ENCODE measurements at places on chromosomes 7 and 10.

- DNase-seq: no peak
Measured at GRCh38 chr10:42988517-42989395, 88.1 kb upstream of the RET start.

GRCh38 chr7:128030654-128031611 lies at the start of gene LRRC4:
Gene LRRC4, minus strand, starts transcription at chr7:128031437. Its CDS starts 797 bp downstream, at chr7:128030640.
- no peak for DNase-seq

DNA sequence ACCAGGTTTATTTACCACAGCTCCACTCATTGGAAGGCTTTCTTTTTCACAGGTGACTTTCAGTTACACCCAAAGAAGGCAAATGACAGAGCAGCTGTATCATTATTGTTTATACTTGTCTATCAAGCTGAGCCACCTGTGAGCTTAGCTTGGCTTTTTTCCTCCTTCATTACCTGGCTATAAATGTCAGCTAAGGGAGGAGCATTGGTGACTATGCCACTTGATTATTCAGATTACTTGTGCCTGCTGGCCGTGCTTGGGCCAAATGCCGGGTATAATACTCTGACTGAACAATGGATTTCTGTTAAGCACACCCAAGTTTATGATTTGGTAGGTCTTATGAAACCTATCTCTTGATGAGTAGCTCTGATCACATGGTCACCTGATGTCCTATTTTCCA lies 9.9 kb upstream of the GNAT3 start:
- DNase-seq: no peak

DNA sequence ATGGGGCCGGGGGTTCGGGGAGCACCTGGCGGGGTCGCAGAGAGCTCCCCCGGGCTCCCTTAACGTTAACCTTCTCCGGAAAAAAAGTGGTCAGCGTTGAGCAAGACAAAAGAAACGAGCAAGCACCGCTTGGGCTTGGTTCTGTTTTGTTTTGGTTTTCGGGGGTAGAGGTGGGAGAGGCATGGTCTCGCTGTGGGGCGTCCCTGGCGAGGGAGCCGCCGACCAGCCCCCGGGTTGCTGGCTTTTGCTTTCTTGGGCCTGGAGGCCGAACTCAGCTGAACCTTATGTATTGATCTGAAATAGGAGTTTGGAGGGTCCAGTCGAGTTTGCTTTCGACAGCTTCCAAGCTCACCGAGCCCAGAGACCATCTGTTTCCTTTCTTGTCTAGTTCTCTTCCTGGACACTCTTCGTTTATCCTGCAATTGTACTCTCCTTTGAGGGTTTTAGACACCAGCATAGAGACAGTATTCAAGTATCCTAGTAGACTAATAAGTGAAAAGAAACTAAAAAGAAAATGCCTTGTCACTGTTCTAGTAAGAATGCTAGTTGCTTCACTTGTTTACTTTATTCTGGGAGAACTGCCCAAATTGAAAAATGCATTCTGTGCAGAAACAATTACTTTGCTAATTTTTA lies 980 bp downstream of the FHIP2A start:
- peak; percentile 35 for DNase-seq

DNA sequence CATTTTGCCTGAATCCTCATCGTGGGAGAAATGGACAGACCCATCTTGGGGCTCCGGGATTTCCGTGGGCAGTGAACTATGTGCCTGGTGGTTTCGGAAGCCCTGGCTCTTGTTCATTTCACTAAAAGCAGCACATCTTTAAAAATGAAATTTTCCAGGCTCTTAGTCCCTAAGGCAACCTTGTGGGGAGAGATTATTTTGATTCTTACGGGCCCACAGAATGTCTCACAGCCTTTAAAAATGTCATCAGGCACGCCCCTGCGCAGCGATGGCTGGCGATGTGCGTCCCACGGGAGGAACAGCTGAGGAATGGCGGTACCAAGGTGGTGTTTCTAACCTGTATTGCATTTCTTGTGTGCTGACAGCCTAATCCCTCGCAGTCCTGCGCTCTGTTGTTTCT lies 189.7 kb downstream of the CCDC3 start:
- DNase-seq: no peak

GRCh38 chr10:50610368-50610767 lies 13.4 kb downstream of the SGMS1 start:
- peak; percentile 56 for DNase-seq

GRCh38 chr10:27223964-27224363 lies 16.6 kb downstream of the ACBD5 start:
- peak; percentile 55 for DNase-seq

DNA sequence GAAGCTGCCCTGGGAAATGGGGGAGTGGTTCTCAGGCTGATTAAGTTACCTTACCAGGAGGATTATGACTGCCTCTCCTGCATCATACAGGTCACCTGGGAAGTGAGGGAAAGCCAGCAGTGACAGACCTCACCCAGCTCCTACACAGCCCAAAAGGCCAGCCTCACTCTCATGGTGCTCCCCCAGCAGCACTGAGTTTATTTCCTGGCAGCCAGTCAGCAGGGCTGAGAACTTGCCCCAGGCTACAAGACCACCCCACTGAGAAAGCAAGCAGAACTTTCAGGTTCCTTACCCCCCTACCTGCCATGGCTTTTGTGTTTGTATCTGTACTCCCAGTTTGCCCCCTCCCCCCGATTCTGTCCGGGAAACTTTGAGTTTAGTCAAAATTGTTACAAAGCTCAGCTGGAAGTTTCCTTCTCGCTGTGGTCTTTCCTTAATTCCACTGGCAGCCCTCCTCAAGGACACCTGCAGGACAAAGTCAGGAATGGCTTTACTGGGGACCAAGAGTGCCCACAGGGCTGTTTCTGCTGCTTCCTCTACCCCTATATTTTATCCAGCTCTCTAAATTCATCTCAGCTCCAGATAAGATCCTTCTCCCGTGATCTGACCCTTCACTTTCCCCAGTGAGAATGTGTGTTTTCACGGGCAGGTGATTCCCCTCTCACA lies 649.8 kb upstream of the MBL2 start:
- DNase-seq: no peak

GRCh38 chr10:452512-453426 lies 236.7 kb downstream of the DIP2C start:
- DNase-seq: no peak

DNA sequence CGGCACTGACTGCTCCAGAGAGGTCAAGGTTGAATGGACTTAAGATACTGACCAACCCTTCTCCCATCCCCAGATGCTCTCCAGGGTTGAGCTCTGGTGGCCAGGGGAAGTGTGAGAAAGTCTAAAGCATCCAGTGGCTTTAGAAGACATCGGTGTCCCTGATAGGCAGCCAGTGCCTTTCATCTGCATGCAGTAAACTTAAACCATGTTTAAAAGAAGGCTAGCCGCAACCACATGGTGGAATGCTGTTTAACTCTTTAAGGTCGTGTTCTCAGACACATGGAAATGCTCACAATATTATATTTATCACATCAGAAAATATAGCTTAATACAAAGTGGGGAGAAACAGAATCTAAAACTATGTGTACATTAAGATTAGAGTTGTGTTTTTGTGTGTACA lies 137.0 kb downstream of the CNNM2 start:
- DNase-seq: no peak

GRCh38 chr10:119575506-119575905 lies 21.3 kb downstream of the TIAL1 start:
- no peak for DNase-seq

All from body of pancreas (tissue), 4 donors.